ENCODE measurements at places on chromosomes 7 and 10.

- no peak for DNase-seq
Measured at GRCh38 chr7:144761493-144761892, 74.4 kb downstream of the TPK1 start.

GRCh38 chr7:31663072-31663471 lies 23.9 kb upstream of the PPP1R17 start:
- DNase-seq = no peak

DNA sequence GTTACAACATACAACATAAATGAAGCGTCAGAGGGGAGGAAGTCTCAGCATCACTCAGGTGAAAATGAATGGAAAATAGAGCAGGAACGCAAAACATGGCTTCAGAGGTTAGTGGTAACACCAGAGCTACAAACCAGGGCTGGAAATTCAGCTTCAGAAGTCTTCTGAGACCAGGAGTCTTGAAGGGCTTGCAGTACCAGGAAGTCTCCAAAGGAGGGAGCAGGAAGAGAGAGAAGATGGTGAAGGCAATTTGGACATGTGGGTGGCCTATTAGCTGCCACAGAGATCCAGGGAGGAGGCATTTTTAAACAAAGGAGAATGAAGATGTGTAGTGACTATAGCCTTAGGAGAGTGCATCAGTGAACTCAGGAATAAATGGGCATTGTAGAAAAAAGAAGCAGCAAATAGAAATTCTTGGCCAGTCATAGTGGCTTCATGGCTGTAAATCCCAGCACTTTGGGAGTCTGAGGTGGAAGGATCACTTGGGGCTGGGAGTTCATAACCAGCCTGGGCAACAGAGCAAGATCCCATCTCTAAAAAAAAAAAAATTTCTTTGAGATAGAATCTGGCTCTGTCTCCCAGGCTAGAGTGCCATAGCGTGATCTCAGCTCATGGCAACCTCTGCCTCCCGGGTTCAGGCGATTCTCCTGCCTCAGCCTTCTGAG lies 9.3 kb upstream of the TET1 start:
- DNase-seq = peak; percentile 52

GRCh38 chr10:24911029-24911428 lies 41.4 kb downstream of the PRTFDC1 start:
- no peak for DNase-seq

- DNase-seq = no peak
Measured at GRCh38 chr7:84191842-84192241, 2.7 kb downstream of the SEMA3A start.

GRCh38 chr10:130902929-130903328 lies 408.6 kb downstream of the TCERG1L start:
- no peak for DNase-seq

GRCh38 chr7:102872460-102872859 lies 40.3 kb upstream of the LRRC17 start:
- no peak for DNase-seq

GRCh38 chr10:101676565-101676964 lies 18.4 kb downstream of the FBXW4 start:
- no peak for DNase-seq

DNA sequence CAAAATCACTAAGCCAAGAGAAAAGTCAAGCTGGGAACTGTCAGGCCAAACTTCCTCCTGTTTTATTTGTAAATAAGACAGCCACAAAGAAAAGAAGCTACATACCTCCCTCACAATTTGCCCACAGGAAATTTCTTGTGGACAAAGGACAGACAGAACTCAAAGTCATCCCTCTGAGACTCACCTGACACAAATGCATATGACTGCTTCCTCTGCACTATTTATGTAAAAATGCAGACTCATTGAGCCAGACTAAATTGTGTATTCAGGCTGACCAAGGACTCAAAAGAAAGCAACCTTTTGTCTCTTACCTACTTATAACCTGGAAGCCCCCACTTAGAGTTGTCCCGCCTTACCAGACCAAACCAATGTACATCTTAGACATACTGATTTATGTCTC lies 11.8 kb downstream of the TOMM7 start:
- no peak for DNase-seq

DNA sequence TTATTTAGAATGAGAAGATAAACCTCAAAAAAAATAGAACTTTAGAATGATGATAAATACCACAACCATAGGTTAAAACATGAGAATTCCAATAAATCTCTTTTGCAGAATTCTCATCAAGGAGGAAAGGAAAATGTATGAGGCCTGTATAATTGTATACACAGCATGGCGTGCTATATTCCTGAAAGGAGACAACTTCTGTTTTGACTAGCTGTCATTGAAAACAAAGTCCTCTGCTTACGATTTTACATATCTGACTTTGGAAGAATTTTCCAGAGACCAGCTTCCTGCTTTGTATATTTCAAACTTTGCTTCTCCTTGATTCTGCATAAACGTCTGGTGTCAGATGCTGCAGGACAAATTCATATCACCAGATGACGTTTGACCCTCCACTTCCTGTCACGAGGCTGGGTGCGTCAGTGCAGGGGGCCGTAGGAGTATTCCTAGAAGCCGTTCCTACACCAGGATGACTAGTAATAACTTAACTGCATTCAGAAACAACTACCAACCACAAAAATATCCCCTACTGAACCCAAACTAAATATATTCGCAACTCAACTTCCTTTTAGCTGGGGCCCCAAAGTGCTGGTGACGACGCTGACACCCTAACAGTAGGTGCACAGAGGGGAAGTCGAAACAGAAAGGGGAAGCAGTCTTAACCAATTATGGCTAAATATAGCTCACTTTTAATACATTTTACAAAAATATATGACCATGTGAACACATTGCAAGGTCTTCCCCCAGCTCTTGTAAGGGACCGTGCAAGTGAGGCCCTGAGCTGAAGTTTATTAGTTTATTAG lies 178.6 kb upstream of the INHBA start:
- DNase-seq = peak; percentile 81

- peak; percentile 38 for DNase-seq
Measured at GRCh38 chr7:25947669-25948516, 204.1 kb upstream of the NFE2L3 start.

GRCh38 chr10:62081341-62082270 lies 180.1 kb downstream of the ARID5B start:
- DNase-seq = no peak

- no peak for DNase-seq
Measured at GRCh38 chr7:80131675-80132435, 2.8 kb upstream of the GNAI1 start.

GRCh38 chr10:70927189-70927943 lies 39.0 kb upstream of the PCBD1 start:
- DNase-seq = no peak

DNA sequence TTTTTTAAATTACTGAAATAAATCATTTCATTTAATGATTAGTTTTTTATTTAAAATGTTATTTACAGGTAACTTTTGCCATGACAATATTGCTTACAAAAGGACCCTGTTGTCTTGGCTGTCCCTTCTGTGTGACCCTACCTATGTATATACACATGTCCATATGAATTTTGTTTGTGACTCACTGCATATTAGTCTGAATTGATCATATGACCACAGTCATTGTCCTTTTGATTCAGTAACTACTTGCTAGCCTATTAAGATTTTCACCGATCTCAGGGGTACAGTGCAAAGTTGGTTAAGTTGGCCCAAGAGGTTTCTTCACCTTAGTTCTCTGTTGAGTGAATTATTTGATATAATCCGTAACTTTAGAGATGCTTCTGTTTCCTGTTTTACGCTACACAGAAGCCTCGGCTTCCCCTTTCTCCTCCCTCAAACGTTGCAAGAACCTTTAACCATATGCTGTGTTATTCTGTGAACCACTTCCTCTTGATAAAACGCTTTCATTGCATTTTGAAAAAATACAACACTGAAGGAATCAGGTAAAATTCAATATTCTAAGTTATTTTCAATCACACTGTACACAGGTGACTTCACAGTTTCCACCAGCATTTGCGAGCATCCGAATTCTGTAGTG lies 43.9 kb downstream of the APBB1IP start:
- peak; percentile 44 for DNase-seq

GRCh38 chr7:15087771-15088170 lies 185.2 kb upstream of the DGKB start:
- DNase-seq = no peak

DNA sequence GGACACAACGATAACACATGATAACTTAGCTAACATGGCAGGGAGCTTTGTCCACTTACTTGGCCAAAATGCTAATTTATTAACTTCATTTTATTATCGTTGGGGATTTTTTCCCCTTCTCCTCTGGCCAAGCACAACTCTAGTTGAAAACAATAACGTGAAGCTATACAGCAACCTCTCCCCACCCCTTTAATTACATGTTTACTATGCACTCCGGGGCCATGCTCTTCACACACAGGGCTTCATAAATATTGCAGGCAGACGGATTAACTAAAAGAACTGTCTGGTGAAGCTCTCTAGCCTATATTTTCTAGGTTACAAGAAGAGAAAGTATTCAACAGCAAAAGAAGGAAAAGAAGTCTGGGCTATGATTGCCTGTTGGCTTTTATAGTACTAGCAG lies 51.7 kb downstream of the XRCC2 start:
- no peak for DNase-seq

DNA sequence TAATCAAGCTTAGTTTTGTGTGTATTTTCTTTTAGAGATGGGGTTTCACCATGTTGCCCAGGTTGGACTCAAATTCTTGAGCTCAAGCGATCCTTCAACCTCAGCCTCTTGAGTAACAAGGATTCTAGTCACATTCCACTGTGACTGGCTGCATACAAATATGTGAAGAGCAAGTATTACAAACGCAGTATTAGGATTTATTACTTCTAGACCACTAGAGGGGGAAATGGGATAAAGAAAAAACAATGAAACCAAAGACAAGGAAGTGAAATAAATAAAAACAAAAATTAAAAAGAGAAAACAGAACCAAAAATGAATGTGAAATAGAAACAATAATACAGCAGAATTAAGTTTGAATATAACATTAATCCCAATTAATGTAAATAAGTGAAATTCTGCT lies 308.7 kb downstream of the ANKRD30A start:
- no peak for DNase-seq

DNA sequence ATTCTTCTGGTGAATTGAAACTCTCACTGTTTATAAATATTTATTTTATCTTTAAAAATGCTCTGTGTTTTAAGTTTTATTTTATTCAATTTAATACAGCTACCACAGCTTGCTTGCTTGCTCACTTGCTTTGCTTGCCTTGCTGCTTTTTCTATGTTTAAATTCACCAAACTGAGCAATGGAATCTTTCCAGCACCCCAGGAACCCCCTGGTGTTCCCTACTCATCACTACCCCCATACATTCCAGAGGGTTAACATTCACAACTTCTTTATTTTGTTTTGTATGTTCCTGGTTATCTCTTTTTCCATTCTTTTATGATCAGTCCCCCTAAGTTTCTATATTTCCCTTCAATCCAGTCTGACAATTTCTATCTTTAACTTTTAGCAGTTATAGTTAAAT lies 166.5 kb upstream of the COL1A2 start:
- DNase-seq = no peak

- DNase-seq = no peak
Measured at GRCh38 chr10:625751-626711, 63.4 kb downstream of the DIP2C start.

- DNase-seq = no peak
Measured at GRCh38 chr10:133420579-133420978, 3.8 kb downstream of the SPRN start.

DNA sequence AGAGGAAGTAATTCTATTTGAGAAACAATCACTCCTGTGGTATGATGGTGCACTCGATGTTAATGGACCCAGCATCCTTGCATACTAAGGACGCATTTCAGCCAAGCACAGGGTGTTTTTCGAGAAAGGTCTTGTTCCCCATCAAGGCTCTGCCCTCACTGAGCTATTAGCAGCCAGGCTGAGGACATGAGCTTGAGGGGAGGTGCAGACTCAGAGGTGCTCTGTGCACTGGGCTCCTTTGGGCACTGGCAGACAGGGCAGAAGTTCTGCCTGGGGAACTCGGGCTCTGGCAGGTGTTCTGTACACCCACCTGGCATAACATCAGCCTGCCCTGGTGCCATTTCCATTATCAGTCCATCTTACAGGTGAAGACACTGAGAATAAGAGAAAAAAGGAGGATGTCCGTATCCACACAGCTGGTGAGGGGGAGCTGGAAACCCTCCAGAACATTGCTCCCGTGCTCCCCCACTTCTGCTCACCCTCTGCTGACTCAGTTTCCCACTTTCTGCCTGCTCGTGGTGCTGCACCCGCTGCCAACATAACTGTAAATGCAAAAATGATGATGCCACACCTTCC lies 92.7 kb upstream of the RET start:
- DNase-seq = no peak

- no peak for DNase-seq
Measured at GRCh38 chr7:28161331-28161730, 19.3 kb downstream of the JAZF1 start.

DNA sequence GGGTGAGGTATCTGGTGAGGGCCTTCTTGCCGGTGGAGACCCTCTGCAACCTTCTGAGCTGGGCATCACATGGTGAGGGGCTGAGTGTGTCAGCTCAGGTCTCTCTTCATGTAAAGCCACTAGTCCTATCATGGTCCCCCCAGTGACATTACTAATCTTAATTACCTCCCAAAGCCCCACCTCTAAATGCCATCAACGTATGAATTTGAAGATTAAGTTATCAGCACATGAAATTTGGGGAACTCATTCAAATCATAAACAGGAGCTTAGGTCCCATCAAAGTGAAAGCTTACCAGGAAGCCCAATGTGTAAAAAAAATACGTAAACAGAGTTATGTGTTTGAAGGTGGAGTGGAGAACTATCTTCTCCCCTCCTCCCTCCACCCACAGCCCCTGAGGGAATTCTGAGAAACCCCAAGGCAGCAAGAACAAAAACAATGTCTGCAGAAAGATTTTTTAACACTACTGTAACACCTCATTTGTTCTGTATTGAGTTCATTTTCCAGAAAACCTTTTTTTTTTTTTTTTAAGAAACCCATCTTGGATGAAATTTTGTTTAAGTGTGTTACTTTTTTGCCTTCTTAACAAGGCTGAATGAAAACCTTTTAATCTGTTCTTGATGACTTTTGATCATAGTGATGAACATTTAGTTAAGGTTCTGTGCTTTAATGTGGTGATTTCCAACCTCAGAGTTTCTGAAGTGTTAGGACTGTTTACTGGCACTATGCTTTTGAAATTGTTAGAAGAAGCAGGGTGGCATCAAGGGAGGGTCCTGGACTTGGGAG lies 19.1 kb upstream of the PCGF5 start:
- DNase-seq = peak; percentile 50

DNA sequence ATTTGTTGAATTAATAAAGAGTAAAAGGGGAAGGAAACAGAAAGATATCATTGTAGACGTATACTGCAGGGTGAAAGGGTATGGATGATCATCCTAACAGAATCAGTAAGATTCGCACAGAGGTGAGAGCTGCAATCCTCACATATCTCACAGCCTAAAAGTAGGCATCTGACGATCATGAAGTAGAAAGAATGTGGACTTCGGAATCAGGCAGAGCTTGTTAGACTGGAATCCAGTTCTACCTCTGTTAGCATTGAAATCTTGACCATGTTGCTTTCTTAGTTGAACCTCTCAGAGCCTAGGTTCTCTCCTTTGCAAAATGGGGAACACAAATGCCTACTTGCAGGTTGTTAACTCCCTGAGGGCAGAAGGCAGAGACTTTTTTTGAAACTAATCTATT lies 320.0 kb upstream of the C7orf33 start:
- no peak for DNase-seq

GRCh38 chr7:44914992-44915607 lies 29.8 kb upstream of the PURB start:
- peak; percentile 60 for DNase-seq

- DNase-seq = no peak
Measured at GRCh38 chr7:144866189-144866588, 30.3 kb upstream of the TPK1 start.

- DNase-seq = no peak
Measured at GRCh38 chr7:157543791-157544190, 207.0 kb downstream of the DNAJB6 start.

- DNase-seq = no peak
Measured at GRCh38 chr7:120402079-120402767, 129.2 kb downstream of the KCND2 start.

Measured in germinal center (tissue), 1 donor.